NCI-H2081 treated with DMSO at 0.1 percent for 48 hours (cell line): ENCODE measurements at places on chromosomes 11 and 22.

DNA sequence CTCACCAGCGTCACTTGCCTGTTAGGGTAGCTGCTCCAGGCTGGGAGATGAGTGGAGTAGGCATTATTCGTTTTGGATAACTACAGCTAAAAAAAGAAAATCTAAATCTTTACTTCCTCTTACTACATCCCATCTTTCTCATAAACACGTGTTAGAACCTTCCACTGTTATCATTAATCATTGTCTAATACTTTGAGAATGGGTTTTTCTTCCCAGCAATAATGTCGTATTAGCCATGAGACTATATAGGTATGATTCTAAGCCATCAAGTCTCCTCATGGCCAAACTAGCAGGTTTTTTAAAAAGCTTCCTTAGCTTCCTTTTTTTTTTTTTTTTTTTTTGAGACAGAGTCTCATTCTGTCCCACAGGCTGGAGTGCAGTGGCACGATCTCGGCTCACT is 3.9 kb upstream of the TEF start:
- no peak for DNase-seq

- no peak for DNase-seq
These were observed 14.5 kb downstream of the LRP4 start for GRCh38 chr11:46903846-46904245.

GRCh38 chr11:74019860-74020259 is 11.0 kb upstream of the UCP3 start:
- DNase-seq = no peak

- no peak for DNase-seq
These were observed 8.3 kb upstream of the KIAA0930 start for GRCh38 chr22:45248832-45249561.

GRCh38 chr11:109658190-109658589 is 236.2 kb downstream of the C11orf87 start:
- no peak for DNase-seq

- no peak for DNase-seq
These were observed 1554.7 kb upstream of the TENM4 start for GRCh38 chr11:80995523-80995922.

GRCh38 chr11:90874986-90875385 is 652.1 kb upstream of the CHORDC1 start:
- no peak for DNase-seq

DNA sequence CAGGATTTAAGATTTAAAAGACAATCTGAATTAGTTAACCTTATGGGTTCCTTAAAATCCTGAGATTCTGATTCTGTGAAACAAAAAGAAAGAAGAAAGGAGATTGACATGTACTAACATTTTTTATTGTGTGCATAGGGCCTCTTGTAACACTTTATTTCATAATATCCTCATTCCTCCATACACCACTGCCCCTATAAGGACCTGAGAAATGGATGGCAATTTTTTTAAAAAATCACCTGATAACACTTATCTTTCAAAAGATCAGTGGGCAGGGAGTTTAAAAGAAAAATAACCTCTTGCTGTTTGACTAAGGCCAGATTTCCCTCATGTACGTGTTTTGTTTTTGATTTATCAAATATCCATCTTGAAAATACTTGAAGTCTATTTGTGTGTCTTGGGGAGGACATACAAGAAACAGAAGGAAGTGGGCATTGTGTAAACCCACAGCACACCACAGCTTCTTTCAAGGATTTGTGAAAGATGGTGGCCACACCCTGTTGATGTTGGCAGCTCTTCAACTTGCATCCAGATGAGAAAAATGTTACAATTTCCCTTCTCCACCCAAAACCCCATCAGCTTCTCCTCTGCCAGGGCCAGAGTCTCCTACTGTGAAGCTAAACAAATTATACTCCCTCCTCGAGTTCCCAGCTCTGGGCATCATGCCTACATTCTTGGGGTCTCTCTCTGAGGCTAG is 35.0 kb upstream of the MPEG1 start:
- DNase-seq = no peak

- DNase-seq = no peak
These were observed 290.8 kb upstream of the LUZP2 start for GRCh38 chr11:24206030-24206429.

DNA sequence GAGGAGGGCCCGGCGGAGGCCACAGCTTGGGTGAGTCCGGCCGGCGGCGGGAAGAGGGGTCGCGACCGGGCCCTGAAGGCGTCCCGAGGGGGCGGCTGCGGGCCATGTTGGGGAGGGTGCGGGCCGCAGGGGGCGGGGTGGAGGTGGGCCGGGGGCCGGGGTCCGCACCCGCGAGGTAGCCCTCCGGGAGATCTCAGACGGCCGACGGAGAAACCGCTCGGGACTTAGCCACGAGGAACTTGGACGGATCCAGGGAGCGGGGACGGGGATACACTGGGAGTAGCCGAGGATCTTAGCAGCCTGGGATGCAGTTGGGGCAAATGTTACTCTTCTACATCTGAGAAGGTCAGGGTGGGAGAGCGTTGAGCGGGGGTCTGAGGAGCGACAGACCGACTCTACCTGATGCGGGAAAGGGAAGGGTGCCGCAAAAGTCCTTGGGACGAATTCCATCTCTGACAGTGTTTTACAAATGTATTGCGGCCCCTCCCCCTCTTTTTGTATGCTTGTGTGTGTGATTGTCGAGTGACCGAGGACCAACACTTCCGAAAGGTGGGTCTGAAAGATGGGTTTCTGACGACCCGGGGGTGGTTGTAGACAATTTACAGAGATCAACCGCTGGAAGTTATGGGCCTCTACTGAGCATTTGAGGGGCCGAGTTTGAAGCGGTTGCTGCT is 658 bp downstream of the STIP1 start:
- no peak for DNase-seq

DNA sequence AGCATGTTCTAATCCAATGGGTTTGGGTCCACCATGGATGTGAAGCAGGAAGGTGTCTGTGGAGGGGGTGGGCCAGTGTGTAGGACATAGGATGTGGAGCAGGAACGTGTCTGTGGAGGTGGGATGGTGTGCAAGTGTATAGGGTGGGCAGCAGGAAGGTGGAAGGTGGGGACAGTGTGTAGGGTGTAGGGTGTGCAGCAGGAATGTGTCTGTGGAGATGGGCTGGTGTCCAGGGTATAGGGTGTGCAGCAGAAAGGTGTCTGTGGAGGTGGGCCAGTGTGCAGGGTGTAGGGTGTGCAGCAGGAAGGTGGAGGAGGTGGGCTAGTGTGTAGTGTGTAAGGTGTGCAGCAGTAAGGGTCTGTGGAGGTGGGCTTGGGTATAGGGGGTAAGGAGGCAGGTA is 1068.0 kb downstream of the NTM start:
- DNase-seq = no peak

DNA sequence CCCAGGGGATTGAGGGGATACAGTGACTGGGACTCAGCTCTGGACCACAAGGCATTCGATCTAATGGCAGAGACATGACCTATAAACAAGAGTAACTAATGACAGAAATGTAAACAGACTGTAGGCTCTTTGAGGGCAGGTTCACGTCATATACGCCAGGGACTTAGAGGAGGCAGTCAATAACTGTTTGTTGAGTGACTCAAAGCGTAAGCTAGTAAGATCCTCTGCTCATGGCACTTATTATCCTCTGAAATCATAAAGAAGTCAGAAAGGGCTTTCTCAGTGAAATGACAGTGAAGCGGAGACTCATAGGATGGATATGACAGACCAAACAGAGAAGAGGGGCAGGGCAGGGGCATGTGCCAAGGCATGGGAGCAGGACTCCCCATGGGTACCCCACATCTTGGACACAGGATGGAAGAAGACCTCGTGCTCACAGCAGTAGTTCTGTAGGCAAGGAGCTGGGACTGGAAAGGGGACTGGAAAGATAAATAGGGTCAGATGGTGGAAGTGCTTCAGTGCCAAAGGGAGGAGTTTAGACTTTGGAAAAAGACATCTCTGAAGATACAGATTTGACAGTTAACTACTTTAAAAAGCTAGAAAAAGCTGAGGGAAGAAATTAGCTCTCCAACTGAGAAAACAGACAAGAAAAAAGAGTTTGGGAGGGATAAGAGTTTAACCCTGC is 72.7 kb downstream of the SLC1A2 start:
- DNase-seq = no peak

DNA sequence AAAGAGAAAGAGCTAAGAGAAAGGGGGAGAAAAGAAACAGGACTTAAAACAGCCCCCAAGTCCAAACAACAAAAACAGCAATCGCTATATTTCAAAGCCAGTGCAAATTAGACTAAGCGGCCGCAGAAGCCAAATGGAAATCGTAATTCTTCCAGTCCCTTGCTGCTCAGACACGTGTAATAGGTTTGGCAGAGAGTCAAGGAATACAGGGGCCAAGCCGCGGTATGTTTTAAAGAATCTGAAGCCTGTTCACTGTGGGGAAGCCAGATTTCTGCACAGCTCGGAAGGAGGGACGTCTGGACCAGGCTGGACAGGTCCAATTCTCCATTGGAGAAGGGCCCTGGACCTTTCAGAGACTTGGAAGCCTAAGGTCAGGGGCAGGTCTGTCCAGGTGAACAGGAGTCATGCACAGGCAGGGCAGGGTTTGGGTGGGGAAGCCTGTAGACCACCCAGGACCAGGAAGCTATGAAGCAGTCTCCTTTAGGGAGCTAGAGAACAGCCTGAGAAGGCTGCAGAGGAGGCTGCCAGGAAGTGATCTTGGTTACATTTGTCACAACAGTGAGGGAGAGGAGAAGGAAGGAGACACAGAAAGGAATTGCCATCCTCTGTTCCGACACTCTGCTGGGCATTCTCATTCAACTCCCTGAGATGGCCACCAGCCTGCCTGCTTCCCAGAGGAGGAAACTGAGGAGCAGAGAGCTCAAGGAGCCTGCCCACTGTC is 265.5 kb upstream of the ISX start:
- no peak for DNase-seq

- DNase-seq = no peak
These were observed 280.5 kb downstream of the TBC1D22A start for GRCh38 chr22:47042861-47043496.

GRCh38 chr22:23835484-23836144 is 3.2 kb downstream of the DERL3 start:
- DNase-seq = no peak

DNA sequence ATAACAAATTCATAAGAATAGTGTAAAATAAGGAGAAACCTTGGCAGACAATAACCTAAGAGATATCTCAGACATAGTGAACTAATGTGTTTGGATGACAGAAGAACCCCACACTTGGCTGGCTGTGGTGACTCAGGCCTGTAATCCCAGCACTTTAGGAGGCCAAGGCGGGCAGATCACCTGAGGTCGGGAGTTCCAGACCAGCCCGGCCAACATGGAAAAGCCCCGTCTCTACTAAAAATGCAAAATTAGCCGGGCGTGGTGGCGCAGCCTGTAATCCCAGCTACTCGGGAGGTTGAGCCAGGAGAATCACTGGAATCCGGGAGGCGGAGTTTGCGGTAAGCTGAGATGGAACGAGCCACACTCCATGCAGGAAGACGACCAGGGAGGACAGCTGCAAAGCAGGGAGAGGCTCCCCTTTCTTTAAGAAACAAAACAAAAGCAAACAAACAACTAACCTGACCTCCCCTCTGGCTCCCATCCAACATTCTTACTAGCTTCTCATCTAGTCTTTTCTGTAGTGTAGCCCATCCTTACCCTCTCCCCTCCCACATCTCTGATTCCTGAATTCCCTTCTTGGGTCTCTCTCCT is 84.2 kb downstream of the ZNF280B start:
- DNase-seq = no peak

DNA sequence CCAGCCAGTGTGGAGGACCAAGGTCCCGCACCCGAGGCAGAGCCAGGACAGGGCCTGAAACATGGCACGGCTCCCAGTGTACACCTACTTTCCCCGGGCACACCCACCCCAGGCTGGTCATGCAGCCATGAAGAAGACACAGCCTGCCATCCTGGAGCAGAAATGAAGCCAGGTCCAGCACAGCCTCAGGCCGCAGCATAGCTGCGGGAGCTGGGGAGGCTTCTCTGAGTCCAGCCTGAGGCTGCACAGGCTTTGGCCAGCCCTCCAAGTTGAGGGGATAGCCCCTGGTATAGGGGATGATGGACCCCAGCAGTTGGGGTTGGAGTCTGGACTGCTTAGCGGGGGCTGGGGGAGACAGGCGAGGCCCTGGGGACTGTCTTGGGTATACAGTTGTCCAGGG is 2.9 kb upstream of the HDAC10 start:
- no peak for DNase-seq

- DNase-seq = no peak
These were observed 317.5 kb upstream of the TENM4 start for GRCh38 chr11:79758325-79758724.

DNA sequence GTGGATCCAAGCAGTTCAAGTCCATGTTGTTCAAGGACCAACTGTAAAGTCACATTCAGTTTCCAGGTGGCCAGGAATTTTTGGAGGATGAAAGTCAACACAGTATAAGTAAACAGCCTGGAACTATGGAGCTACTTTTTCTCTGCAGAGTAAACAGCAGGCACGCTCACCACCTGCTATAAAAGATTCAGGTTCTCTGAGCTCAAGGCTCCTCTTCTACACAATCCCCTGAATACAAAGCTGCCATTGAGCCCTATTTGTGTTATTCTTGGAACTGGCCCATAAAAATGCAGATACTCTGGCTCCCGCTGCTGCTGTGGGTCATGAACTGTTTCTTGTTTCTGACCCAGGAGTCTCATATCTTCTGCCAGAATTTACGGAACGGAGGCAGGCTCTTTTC is 56.9 kb upstream of the PRR5 start:
- DNase-seq = no peak

GRCh38 chr22:20783844-20784723 is 10.2 kb downstream of the SERPIND1 start:
- DNase-seq = no peak

DNA sequence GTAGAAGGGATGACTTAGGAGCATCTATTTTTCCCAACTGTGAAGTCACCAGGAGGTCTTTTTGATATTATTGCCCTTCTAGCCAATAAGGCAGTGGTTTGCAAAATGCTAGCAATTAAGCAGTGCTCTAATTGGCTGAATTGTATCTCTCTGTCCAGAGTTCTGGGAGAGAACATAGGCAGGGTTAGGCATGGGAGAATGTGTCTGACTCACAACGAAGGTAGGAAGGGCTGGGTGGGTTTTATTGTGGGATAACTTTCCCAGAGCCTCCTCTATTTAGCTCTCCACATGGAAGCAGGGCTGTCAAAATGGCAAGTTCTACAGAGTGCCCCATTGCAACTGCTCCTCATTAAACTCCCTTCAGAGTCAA is 415.9 kb upstream of the CADM1 start:
- DNase-seq = no peak

DNA sequence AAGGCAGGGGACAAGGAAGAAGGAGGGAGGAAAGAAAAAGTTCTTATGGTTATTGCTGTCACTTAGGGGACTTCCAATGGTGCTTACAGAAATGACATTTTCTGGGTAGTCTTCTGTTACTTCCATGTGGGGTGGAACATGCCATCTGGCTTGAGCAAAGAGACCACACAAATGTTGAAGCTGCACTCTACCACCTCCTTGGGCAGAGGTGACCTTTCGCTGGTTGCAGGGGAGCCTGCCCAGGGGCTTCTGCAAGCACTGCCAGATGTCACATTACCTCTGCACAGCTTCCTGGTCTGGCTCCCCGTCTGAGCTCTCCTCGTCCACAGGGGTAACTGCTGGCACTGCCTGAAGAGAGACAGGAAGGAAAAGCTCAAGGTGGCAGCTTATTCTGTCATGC is 32.6 kb upstream of the APOA1 start:
- DNase-seq = no peak

GRCh38 chr11:56740107-56740506 is 8.4 kb downstream of the OR9G4 start:
- no peak for DNase-seq

GRCh38 chr11:59193587-59194130 is 19.1 kb downstream of the MPEG1 start:
- DNase-seq = no peak

GRCh38 chr11:70507466-70508230 is 109.3 kb downstream of the CTTN start:
- no peak for DNase-seq
